ENCODE measurements at places on chromosomes 12 and 14. TPM values are rescaled to one million over a fixed set of nuclear protein-coding genes. Genes with fewer than 3 reads are reported as not detected.

KCNMB4 gene
- 0.39 TPM for total RNA-seq

CD163L1 gene
- 16.0 TPM for total RNA-seq

LRRC74A gene
- total RNA-seq, result not detected

APOF gene
- not detected for total RNA-seq

EFS gene
- not detected for total RNA-seq

PLEKHH1 gene
- total RNA-seq, result 0.13 TPM

KRT79 gene
- total RNA-seq, result not detected

KRT76 gene
- total RNA-seq, result not detected

OAS3 gene
- total RNA-seq, result 6.5 TPM

MAP3K9 gene
- total RNA-seq, result under 0.01 TPM

DNA sequence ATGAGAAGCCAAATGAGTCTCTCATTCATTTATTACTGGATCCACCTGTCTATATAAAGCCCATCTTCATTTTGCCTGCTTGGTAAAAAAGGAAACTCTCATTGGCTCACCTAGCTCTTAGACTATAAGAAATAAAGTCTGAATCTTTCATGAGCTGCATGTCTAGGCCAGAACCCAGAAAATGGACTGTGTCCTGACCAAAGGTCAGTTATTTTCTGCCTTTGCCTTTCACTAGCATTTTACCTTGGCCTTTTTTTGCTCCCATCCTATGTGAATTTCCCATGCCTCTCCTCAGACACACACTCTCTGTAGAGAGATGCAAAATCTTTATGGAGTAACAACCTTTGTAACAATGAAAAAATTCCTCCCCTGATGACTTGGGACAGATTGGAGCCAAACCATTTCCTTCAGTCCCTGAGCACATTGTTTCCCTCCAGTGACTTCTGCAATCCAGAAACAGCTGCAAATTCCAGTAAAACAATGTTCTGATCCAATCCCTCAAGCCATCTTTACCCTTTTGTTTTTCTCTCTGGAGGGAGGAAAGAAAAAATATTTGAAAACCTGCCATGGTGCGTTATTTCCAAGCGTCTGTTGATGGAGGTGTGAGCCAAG, 33.6 kb upstream of the MAP3K9 start:
- DNase-seq, result peak; percentile 12

GRCh38 chr14:72444701-72445100, 449.2 kb downstream of the DPF3 start:
- DNase-seq, result no peak

GRCh38 chr12:108612788-108613282, 15.0 kb upstream of the TMEM119 start:
- DNase-seq, result no peak

- no peak for DNase-seq
These were observed 2.4 kb downstream of the EMP1 start for GRCh38 chr12:13198876-13199275.

DNA sequence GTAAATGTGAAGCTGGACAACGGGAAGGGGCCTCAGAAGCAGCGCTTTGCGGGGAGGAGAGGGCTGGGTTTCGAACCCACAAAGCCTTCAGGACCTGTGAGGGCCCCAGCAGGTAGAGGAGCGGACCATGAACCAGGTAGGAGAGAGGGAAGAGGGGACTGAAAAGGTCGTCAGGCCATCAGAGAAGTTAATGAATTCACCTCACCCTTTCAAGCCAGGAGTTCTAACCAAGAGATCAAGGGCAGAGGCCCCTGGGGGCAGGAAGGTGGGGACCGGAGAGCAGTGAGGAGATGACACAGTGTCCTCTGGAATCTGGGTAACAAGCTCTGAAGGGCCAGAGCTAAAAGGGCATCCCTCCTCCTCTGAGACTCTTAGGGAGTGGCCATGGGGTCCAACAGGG, 19.4 kb downstream of the SERPINA1 start:
- no peak for DNase-seq

DNA sequence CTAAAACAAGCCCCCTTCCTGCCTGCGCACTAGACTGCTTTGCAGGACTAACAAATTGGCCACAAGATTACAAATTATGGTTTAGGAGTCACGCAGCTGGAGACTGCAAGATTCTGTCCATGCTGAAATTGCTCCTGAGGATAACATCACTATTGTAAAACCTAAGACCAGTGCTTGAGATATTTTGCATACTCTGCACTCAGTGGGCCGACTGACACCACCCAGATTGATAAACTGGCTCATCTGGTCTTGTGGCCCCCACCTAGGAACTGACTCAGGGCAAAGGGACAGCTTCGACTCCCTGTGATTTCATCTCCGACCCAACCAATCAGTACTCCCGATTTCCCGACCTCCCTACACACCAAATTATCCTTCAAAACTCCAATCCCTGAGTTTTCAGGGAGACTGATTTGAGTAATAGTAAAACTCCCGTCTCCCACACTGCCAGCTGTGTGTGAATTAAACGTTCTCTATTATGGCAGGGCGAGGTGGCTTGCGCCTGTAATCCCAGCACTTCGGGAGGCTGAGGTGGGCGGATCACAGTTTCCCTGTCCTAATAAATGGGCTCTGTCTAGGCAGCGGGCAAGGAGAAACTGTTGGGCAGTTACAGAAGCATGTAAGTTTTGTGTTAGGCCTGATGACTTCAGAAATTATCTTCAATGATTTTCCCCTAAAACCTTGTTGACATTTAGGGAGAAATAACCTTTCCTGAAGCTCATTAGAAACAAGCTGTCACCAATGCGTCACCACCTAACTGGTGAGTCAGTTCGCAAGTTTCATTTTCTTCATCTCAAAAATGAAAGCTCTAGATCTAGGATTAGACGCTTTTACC, 5.3 kb upstream of the UBC start:
- peak; percentile 84 for DNase-seq

- no peak for DNase-seq
These were observed 61.5 kb upstream of the PLEKHG7 start for GRCh38 chr12:92641291-92641690.

DNA sequence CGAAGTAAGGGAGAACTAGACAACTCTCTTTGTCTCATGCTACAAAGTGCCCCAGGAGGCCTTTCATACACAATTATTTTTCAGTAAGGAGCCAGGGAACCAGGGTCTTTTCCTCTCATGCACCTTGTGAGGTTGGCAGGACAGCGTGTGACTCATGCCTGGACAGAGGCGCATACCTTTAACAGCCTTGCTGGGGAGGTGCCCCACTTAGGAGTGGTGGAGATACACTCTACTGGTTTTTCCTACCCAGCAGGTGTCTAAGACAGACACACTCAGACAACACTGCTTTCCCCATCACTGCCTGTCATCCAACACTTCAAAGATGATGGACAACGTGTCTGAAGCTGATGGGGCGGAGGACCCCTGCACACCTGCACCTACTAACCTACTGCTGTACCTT, 49.1 kb downstream of the B4GALNT3 start:
- DNase-seq, result no peak

- no peak for DNase-seq
These were observed 68.2 kb downstream of the FBXW8 start for GRCh38 chr12:116978791-116979508.

- no peak for DNase-seq
These were observed 45.8 kb downstream of the MLXIP start for GRCh38 chr12:122124370-122124769.

- DNase-seq, result peak; percentile 74
These were observed 5.5 kb upstream of the TC2N start for GRCh38 chr14:91872517-91873470.

DNA sequence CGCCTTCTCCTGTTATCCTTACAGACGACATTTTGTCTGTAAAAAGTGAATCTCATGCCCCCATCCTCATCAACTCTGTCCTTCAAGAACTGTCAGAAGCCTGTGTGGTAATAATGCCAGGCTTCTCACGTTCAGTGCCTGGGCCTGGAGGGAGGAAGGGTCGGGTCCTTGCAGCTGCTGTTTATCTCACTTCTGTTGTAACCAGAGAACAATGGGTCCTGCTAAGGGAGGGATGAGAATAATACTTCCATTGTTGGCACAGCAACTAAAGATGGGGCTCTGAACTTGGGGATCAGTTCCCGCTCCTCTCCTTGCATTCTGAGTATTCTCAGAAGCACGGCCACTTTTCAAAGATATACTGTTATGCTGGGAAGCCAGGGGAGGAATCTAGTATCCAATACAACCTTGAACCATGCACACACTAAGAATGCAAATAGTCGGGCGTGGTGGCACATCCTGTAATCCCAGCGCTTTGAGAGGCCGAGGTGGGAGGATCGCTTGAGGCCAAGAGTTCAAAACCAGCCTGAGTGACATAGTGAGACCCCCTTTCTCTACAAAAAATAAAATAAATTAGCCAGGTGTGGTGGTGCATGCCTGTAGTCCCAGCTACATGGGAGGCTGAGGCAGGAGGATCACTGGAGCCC, 38.8 kb upstream of the NINJ2 start:
- no peak for DNase-seq

GRCh38 chr14:34872822-34873588, 2.2 kb downstream of the BAZ1A start:
- DNase-seq, result peak; percentile 19

Measured in dermis microvascular lymphatic vessel endothelial cell (primary cell).